ENCODE measurements at places on chromosomes 3 and 15.

DNA sequence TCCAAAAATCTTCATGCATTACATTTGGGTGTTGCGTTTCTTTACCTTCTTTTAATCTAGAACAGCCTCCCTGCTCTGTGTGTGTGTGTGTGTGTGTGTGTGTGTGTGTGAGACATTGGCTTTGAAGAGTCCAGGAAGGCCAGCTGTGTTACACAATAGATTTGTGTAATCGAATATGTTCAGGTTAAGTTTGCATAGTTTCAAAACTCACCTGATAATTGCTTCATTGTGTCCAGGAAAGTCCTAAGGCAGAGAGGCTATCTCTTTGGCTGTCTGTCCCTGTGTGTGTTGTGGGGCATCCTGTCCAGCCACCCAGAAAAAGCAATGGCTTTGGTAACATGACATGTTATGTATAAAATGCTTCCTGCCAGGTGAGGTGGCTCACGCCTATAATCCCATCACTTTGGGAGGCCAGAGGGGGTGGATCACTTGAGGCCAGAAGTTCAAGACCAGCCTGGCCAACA lies 37.5 kb downstream of the ZNF710 start:
- no peak for DNase-seq

DNA sequence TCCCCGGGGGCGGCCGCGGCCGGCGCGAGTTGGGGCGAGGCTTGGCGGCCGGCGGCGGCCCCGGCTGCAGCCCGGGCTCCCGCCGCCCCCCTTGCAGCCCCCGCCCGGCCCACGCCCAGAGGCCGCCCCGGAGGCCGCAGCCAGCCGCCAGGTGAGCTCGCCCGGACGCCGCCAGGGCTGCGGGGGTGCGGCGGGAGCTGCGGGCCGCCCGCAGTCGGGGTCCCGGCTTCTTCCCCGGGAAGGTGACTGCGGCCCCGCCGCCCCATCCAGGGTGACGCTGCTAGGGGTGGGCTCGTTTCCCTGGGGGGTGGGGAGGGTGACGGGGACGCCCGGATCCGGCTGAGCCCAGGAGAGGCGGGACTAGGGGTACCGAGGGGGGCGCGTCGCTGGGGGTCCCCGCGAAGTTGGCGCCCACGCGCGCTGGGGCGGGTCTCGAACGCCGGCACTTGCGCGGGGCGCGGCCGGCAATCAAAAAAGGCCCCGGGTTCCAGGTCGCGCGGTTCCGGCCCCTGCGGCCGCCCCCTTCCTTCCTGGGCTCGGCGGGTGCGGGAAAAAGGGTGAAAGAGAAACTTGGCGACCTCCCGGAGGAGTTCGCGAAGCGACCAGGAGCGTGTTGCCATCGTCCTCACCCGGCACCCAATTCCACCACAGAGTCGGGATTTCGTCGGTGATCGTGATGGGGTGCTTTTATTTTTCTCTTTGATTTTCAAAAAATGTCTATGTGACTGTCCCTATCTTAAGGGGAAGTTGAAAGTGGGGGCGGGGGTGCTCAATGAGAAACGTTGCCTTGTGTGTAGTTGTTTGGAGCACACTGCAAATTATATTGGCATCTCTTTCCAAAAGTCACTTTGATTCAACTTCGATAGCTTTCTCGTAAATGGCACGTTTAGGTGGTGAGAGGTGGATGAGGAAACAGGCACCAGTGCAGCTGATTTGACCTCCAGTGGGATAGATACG lies 619 bp downstream of the ATXN7 start:
- DNase-seq, result no peak

DNA sequence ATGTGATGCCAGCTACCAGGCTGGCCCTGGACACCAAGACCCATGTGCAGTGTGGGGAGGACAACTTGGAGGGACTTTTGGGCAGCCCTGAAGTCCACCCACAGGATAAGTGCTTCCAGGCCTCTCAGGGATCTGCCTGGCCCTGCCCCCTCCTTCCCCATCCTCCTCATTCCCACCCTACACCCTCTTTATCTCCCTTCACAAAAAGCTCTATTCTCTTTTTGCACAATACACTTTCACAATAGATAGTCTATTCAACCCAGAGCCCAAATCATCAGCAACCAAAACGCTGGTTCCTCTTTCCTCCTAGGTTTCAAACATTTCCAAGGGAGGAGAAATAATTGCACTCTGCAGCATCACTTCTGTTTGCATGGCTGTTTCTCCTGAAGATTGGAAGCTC lies 7.8 kb upstream of the ZNF710 start:
- no peak for DNase-seq

- no peak for DNase-seq
Observed at GRCh38 chr15:69200832-69201745, 40.7 kb downstream of the GLCE start.

- DNase-seq, result peak; percentile 33
Observed at GRCh38 chr15:31483053-31483985, 156.7 kb downstream of the KLF13 start.

- DNase-seq, result no peak
Observed at GRCh38 chr15:50232791-50233190, 32.7 kb downstream of the HDC start.

- no peak for DNase-seq
Observed at GRCh38 chr3:20099060-20099459, 58.8 kb downstream of the KAT2B start.

DNA sequence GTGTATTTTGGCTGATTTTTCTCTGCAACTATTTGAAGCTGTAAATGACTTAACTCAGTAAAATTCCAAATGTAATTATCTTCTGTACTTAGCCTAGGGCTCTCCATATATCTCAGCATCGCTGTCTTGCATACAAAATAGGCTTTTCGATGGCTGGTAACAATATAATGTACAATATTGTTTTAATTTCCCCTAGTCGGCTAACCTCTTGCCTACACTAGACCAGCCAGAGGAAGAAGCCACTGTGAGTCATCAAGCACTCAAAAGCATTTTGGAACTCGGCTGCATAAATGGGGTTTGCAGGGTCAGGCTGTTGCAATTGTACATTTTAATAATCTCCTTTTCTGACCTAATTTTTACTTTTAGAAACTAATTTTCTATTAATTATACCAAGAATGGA lies 583.8 kb downstream of the FOXP1 start:
- no peak for DNase-seq

- DNase-seq, result no peak
Observed at GRCh38 chr3:108202080-108202479, 20.1 kb downstream of the IFT57 start.

Data from activated naive CD4-positive, alpha-beta T cell (primary cell).